ENCODE measurements at places on chromosomes 7 and 10.

- no peak for DNase-seq
Observed at GRCh38 chr10:60762554-60762953, 15.7 kb upstream of the CDK1 start.

- DNase-seq: peak; percentile 54
Observed at GRCh38 chr7:512541-513311, 6.9 kb downstream of the PDGFA start.

DNA sequence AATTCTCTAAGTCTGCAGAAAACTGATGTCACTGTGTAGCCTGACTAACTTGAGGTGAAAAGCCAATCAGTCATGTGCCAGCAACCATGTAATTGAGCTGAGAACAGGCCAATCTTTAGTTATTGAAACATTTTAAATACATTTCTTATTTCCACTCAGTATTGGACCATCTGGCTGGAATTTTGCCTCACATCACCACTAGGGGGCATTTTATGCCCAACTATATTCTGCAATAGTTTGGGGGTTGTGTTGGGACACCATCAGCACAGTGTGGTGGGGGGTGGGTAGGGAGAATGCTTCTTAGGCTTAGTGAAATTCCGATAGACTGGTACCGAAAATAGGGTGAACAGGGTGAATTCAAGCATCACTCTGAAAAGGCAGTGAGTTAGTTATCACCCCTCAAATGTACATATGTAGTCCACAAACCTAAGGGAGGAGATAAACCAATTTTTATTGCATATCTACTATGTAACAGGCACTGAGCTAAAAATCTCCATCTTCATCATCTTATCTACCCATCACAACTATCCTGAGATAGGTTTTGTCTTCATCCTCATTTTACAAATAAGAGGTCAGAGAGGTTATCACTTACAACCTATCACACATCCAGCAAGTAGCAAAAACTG, 17.8 kb downstream of the NPSR1 start:
- peak; percentile 21 for DNase-seq

- DNase-seq: peak; percentile 43
Observed at GRCh38 chr10:78664929-78665553, 403.7 kb upstream of the ZMIZ1 start.

GRCh38 chr7:100022621-100023020, 7.2 kb downstream of the ZKSCAN1 start:
- DNase-seq: peak; percentile 65

All from amniotic epithelial cell (primary cell).